Thoracic aorta (tissue), 2 donors: ENCODE measurements at places on chromosomes 6 and 20. TPM values are rescaled to one million over a fixed set of nuclear protein-coding genes. Genes with fewer than 3 reads are reported as not detected.

SLC17A3 gene
- total RNA-seq: 0.63 TPM

RAET1E gene
- not detected for total RNA-seq

SPEF1 gene
- total RNA-seq: not detected

DLK2 gene
- total RNA-seq: not detected

PROKR2 gene
- not detected for total RNA-seq

KCNB1 gene
- total RNA-seq: 1.4 TPM

TCP1 gene
- 112 TPM for total RNA-seq

CCM2L gene
- 2.7 TPM for total RNA-seq
